ENCODE measurements at places on chromosomes 5 and 9.

DNA sequence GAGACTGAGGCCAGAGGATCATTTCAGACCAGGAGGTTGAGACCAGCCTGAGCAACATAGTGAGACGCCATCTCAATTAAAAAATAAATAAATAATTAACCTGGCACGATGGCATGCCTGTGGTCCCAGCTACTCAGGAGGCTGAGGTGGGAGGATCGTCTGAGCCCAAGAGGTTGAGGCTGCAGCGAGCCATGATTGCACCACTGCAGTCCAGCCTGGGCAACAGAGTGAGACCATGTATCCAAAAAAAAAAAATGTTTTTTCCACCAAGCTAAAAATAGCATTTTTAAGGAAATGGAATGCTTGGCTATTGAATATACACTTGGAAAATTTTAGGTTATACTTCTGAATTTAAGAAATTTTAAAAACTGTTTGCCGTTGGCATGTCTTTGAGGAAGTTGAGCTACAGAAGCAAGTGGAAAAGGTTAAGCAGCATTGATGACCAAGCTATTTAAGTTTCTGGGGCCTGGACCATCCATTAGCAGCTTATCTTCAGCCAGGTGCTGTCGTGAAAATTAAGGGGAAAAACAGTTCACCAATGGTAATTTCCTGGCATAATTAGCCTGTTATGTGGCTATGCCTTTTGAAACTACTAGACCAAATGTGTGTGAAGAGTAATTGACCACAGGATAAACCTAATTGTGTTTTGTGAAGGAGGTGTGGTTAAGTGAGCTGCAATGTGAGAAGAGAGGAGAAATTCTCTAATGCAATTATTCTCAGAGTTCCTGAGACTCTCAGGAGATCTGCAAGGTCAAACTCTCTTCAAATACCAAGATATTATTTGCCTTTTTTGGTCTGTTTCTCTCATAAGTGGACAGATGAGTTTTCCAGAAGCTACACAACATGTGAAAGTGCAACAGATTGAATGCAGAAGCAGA lies 21.0 kb downstream of the F2R start:
- DNase-seq = no peak

- DNase-seq = no peak
Observed at GRCh38 chr5:87195104-87195591, 72.5 kb upstream of the RASA1 start.

DNA sequence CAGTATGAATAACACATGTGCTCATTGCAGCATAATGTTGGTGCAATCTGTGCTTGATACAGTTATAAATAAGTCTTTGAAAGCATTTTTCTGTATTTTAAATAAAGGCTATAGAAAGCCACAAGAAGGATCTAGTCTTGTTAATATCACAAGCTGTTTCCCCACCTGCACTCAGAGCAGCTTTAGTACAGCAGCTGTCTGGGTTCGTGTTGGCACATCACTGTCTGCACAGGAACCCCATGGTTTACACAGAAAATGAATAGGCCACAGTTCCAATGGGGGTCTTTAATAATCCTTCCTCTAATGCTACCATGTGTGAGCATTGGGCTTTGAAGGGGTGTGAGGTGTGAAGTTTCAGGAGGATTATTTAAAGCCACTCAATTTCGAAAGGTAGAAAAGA lies 2269.7 kb downstream of the MAT2B start:
- DNase-seq = no peak

DNA sequence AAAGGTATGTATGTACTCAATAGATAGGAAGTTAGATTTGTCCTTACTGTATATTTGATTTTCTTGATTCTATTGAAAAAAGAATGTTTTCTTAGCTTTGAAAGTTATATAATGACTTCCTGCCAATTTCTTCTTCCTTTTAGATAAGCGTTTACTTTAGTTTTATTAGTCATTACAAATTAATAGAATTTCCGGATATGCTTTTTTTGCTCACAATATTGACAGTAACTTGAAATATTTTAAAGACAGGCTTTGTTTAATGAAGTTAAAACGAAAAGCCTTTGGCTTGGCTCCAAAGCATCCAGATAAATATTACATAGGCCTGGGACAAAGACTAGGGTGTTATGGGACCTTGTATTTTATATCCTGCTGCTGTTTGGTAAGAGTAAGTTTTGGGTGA lies 49.5 kb downstream of the CWC27 start:
- DNase-seq = no peak

DNA sequence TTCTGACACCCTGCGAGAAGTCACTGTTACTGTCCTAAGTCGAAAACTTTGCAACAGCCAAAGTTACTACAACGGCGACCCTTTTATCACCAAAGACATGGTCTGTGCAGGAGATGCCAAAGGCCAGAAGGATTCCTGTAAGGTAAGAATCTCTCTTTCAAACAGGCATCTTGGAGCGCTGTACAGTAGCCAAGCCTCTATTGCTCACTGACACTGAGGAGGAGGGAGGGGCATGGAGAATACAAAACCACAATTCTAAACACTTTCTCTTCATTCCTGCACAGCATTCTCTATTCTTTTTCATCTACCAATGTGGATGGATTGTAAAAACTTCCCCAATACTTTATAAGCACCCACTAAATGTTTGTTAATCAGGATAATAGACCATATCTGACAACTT lies 7.4 kb downstream of the GZMK start:
- no peak for DNase-seq

- DNase-seq = no peak
Observed at GRCh38 chr9:96022445-96023051, 147.1 kb downstream of the ERCC6L2 start.

DNA sequence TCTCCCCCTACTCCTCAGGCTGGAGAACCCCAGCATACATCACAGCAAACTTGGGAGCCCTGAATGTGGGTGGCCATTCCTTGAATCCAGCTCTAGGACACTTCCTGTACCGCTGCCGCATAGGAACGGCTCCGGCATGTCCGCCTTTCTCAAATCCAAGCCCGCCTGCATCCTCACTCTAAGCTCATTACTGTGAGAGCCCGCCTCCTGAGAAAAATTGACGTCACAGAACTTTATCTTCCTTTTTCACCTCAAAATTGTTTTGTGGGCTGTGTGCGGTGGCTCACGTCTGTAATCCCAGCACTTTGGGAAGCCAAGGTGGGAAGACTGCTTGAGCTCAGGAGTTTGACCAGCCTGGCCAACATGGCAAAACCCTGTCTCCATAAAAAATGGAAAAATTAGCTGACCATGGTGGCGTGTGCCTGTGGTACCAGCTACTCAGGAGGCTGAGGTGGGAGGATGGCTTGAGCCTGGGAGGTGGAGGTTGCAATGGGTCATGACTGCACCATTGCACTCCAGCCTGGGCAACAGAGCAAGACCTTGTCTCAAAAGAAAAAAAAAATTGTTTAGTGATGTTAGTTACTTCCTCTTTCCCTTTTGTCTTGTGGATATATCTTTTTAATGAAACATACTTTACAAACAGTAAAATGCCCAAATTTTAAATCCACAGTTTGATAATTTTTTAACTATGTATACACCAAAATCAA lies 22.8 kb downstream of the RNF44 start:
- no peak for DNase-seq

GRCh38 chr5:102216678-102217077 lies 79.4 kb downstream of the SLCO4C1 start:
- DNase-seq = no peak

DNA sequence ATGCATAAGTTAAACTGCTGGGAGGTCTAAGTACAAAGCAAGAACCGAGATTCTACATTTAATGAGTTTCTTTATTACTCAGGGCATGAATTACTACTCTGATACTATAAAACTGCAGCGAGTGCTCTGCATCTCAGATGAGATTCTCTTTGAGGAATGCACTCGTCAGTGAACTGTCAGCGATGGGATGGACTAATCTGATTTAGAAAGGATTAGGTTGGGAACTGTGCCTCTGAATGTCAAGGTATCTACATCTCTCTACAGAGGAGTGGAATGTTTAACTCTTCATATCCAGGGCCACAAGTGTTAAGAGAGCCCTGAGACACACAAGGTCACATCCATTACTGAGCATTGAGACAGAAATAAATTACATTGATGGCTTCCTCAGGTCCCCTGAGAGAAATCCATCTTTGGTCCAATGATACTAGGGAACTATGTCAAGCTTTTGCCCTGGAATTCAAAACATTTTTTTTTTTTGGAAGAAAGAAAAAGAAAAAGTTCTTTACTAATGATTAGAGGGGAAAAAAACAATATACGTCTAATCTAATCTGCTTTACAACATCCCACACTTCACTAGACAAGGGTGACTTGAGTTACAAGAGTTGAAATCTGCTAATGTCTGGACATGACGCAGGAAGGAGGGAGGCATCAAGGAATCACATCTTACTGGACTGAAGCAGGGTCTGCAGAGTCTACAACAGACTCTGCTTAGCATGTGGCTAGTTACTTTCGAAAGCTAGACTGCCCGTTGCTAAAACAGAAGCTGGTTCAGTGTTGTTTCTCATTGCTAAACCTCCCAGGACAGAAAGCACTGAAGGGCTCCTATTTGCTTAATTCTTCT lies 270.0 kb upstream of the TLE4 start:
- DNase-seq = no peak

- DNase-seq = no peak
Observed at GRCh38 chr9:37617832-37618231, 25.4 kb upstream of the TOMM5 start.

DNA sequence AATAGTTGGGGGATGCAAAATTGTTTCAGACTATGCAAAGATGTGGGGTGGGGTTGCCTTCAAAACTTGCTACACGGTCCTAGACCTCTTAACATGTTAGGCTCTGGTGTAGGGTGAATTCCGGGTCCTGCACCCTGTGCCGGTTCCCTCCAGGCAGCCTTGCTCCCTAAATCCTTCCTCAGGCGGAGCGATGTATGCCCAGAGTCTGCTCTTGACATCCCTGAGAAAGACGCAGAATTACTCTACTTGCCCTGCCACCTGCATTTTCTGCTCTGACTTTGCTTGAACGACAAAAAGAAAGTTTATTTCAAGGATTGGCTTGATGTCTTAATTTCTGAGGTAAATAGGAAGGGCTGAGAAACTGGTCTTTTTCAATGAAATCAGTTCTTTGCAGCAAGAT lies 691 bp downstream of the THBS4 start:
- no peak for DNase-seq

- no peak for DNase-seq
Observed at GRCh38 chr9:125425170-125425897, 163.7 kb downstream of the GAPVD1 start.

GRCh38 chr5:156678484-156678883 lies 171.6 kb upstream of the PPP1R2B start:
- DNase-seq = no peak

- no peak for DNase-seq
Observed at GRCh38 chr9:130172161-130172857, at the start of gene NCS1. NCS1 (plus strand) TSS chr9:130172404; CDS start chr9:130172664, 260 bp downstream.

DNA sequence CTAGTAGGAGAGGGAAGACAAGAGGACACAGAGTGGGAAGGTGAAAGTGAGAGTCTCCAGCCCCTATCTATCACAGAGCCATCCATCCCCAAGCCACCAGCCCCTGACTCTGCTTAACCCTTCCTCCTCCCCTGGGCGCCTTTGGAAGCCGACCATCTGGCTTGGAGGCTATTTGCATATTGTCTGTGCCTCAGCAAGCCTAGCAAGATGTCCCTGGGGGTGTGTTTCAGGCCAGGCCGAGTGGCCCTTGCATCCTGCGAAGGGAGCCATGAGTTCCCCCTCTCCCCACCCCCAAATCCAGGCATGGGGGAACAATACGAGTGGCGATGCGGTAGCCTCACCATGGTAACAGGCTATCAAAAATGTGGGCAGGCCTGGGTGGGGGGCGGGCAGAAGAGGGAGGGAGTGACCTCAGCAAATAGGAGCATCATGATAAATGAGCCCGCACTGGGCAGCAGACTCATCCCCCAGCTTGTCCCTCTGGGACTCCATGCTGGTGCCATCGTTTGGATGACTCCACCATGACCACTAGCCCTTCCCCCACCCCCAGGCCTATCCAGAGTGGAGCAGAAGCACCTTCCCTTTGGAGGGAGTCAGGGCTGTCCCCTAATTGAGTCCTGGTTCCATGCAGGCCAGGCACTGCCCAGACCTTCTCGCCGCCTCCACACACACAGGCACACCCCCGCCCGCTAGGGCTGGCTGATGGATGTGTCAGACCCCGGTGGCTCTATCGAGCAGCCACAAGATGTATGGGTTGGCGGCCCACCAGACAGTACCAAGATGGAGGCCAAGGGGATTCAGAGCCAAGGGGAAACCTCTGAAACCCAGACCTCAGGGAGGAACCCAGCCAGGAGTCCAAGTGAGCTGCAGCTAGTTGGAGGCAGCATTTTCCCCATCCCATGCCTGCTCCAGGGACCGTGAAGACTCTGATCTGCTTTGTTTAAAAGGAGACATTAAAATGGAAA lies 14.6 kb downstream of the URM1 start:
- DNase-seq = no peak

GRCh38 chr5:131393498-131393968 lies 129.7 kb downstream of the CDC42SE2 start:
- no peak for DNase-seq

DNA sequence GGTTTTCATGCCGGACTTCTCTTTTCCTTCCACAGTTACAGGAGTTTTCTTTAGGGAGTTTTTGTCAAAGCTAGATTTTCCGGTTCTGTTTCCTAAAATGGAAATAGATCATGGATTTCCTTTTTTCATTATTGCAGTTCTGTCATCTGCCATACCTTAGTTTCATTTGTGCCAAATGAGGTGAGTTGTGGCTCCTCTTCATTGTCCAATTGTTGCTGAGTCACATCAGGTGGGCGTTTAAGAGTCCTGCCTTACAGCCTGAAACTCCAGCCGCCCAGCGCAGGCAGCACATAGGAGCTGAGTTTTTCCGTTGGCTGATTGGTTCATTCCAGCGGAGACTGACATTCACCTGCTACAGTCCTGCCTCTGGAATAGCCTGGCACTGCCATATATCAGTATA lies 14.1 kb downstream of the SLC25A25 start:
- no peak for DNase-seq

DNA sequence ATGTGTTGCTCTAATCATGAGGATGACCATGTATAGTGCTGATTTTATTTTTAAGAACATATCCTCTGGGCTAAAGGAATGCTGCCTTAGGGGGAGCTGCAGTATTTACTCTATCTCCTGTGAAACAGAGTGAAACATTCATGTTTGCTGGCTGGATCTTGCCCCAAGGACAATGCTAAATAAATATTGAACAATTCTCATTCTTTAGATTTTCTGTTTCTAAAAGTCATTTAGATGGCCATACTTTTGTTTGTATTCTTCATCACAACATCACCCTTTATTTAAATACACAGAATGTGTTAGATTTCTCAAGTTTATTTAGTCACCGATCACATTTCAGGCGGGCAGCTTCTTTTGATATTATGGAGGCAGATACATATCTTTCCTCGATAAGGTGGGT lies 103.3 kb downstream of the ARHGEF28 start:
- no peak for DNase-seq

- DNase-seq = no peak
Observed at GRCh38 chr9:104986096-104986495, 58.1 kb upstream of the ABCA1 start.

DNA sequence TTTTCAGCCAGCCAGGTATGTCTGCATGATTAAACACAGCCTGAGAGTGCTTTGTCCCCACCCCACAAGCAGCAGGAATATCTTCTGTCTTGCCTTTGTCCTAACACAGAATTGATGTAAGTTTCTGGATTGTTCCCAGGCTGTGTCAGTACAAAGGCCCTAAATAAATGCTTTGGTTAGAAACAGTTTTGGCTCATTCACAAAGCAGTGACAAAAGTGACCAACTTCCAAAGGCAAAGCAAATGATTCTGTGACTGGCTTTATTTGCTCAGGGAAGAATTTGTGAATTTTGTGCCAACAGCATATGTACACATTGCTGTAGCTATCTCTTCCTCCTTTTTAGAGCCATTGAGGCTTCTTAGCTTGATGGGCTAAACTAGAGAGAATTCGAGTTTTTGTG lies 133.7 kb downstream of the PLPPR1 start:
- DNase-seq = no peak

- no peak for DNase-seq
Observed at GRCh38 chr5:55820488-55820887, 30.7 kb upstream of the IL31RA start.

- no peak for DNase-seq
Observed at GRCh38 chr9:128895556-128895955, 13.6 kb downstream of the LRRC8A start.
